ENCODE measurements at places on chromosomes 3 and 15. TPM values are rescaled to one million over a fixed set of nuclear protein-coding genes. Genes with fewer than 3 reads are reported as not detected.
A peak's percentile ranks its signal among the peaks of the same experiment; 100 is the strongest.

GRCh38 chr3:79690072-79690471 lies 77.7 kb downstream of the ROBO1 start:
- no peak for DNase-seq
- H3K4me3 ChIP-seq: no peak overlapping the region
- no peak overlapping the region for H3K27ac ChIP-seq
- no peaks in the 10 kb centered on the region for H3K4me1 ChIP-seq
- H3K27me3 ChIP-seq: no peaks in the 10 kb centered on the region

DNA sequence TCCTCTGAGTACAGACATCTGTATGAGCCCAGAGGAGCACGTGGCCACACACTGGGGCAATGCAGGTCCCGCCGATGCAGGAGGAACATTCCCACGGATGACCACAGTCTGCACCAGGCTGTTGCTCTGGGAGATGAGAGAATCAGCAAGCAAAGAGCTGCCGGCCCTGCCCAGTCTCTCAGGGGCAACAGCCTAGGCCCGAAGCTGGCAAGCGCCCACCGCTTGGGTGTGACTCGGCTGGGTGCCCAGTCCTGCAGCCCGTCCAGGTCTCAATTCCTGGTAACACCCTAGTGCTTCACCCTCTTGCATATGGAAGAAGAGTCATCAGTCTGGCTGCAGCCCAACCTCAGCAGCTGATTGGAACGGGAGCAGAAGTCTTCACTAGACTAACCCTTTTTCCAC lies 153.7 kb upstream of the HES1 start:
- H3K27ac ChIP-seq: no peak overlapping the region
- no peaks in the 10 kb centered on the region for H3K36me3 ChIP-seq
- no peaks in the 10 kb centered on the region for H3K4me1 ChIP-seq

- no peak for DNase-seq
- no peaks in the 10 kb centered on the region for H3K36me3 ChIP-seq
- no peaks in the 10 kb centered on the region for H3K4me1 ChIP-seq
- no peaks in the 10 kb centered on the region for H3K27me3 ChIP-seq
- H3K27ac ChIP-seq: no peak overlapping the region
Observed at GRCh38 chr3:74023395-74023794, 398.7 kb upstream of the PDZRN3 start.

DNA sequence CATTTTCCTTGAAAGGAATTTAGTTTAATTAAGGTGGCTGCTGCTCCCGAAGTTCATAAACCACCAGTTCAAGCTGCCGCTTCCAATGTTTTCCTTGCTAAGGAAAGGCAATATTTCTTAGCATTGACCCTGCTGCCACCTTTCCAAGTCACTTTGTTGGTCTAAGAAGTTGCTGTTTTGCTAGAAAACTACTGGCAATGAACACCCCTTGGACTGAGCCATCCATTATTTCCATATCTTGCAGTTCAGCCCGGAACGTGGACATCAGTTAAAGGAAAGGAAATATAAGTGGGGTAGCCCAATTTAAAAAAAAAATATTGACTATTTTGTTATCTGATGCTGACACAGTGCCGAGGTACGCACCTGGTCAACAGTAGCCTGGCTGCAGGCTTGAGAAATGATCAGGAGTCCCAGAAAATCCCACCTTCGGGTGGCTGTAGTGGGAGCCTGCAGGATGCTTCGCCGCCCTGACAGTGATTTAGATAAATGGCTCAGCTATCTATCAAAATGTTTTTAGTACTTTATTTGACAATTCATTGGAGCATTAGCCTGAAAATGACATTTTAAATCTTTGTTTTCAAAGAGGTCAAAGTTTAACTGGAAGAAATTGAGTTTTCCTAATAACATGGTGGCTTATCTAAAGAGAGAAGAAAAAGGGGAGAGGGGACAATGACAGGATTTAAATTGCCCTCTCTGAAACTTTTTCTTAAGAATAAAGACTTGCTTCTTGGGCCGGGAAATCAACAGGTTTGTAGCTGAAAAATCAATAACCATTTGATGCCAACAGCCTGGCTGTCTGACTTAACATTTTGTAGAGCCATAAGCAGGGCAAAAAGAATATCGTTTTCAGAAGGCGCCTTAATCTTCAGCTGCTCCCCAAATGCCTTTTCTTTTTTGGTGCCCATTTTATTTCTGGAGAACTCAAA lies 1.6 kb downstream of the RARB start:
- no peaks in the 10 kb centered on the region for H3K36me3 ChIP-seq
- DNase-seq: no peak
- no peaks in the 10 kb centered on the region for H3K4me1 ChIP-seq
- peaks cover 47% of the 10 kb centered on the region for H3K27me3 ChIP-seq
- no peak overlapping the region for H3K4me3 ChIP-seq
- no peak overlapping the region for H3K27ac ChIP-seq

- DNase-seq: no peak
- H3K4me3 ChIP-seq: no peak overlapping the region
- H3K27ac ChIP-seq: peak overlapping the region; percentile 47
- H3K4me1 ChIP-seq: peaks cover 14% of the 10 kb centered on the region
- peaks cover 62% of the 10 kb centered on the region for H3K36me3 ChIP-seq
- H3K27me3 ChIP-seq: no peaks in the 10 kb centered on the region
Observed at GRCh38 chr3:11282250-11283138, 10.3 kb downstream of the ATG7 start.

DNA sequence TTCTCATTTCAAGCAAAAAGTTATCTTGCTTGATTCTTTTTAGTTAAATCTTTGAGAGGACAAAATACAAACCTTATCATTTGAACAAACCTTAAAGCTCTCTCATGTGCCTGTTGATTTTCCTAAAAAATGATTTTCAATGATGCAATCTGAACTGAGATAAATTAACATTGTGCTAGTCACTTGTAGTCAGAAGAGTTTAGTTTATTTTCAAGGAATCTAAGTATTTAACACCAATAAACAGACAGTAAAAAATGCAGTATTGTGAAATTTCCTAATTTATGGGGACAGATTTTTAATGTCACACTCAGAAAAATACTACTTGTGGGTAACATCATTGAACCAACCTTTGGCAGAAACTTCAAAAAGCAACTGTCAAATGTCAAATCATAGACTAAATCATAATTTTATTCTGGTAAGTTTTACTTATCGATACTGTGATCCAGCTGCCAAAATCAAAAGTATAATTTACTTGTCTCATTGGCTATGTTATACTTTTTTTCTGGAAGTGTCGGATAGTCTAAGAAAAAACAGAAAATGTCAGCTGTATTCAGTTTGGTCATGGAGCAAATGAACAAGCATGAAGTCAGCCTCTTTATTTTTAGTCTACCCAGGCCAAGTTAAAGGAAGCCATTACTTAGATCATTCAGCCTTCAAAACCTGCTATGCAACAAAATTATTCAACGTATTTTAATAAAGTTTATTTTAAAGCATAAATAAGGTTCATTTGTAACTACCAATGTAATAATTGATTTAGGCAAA lies 52.4 kb upstream of the FNDC3B start:
- DNase-seq: no peak
- peaks cover 9% of the 10 kb centered on the region for H3K27me3 ChIP-seq
- no peaks in the 10 kb centered on the region for H3K4me1 ChIP-seq

- DNase-seq: no peak
- H3K4me1 ChIP-seq: peaks cover 13% of the 10 kb centered on the region
- H3K36me3 ChIP-seq: no peaks in the 10 kb centered on the region
- no peak overlapping the region for H3K4me3 ChIP-seq
Observed at GRCh38 chr3:195751560-195751959, 30.8 kb downstream of the MUC20 start.

- peaks cover 55% of the 10 kb centered on the region for H3K27me3 ChIP-seq
- no peaks in the 10 kb centered on the region for H3K36me3 ChIP-seq
- peaks cover 46% of the 10 kb centered on the region for H3K4me1 ChIP-seq
- DNase-seq: no peak
- H3K4me3 ChIP-seq: no peak overlapping the region
- H3K27ac ChIP-seq: no peak overlapping the region
Observed at GRCh38 chr3:128490915-128491690, 1.9 kb downstream of the GATA2 start.

GRCh38 chr3:183315739-183316138 lies 62.7 kb downstream of the B3GNT5 start:
- no peak overlapping the region for H3K4me3 ChIP-seq
- no peak overlapping the region for H3K27ac ChIP-seq
- H3K4me1 ChIP-seq: no peaks in the 10 kb centered on the region
- no peaks in the 10 kb centered on the region for H3K36me3 ChIP-seq

DNA sequence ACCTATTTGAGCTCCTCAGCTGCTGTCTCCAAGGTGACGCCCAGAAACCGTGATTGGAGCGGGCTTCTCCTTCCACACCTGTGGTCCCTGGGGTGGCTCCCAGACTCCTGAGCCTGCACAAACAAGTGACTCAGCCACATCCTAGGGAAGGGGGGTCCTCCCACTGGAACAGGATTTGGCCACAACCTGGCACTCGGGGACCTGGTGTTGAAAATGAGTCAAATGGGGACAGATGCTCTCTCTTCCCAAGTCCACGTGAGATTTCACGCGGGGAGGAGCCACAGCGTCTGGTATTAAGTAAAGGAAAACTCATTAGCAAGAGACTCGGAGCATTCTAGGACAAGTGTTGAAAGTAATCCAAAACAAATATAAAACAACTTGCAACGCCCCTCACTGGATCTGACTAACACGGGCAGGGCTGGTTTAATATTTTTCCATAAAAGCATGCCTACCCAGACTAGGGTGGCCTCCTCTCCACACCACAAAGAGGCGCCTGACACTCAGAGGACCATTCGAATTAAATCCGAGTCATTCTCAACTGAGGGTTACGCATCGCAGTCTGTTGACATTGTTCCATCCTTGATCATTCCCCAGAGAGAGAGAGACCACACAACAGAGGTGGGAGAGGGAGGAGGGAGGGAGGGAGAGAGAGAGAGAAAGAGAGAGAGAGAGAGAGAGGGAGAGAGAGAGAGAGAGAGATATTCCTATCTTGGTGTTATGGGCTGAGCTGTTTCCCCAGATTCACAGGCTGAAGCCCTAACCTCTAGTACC lies 74.4 kb downstream of the MGLL start:
- H3K4me1 ChIP-seq: peaks cover 32% of the 10 kb centered on the region
- DNase-seq: no peak
- no peaks in the 10 kb centered on the region for H3K36me3 ChIP-seq
- H3K27me3 ChIP-seq: no peaks in the 10 kb centered on the region
- peak overlapping the region; percentile 31 for H3K27ac ChIP-seq
- H3K4me3 ChIP-seq: no peak overlapping the region

DNA sequence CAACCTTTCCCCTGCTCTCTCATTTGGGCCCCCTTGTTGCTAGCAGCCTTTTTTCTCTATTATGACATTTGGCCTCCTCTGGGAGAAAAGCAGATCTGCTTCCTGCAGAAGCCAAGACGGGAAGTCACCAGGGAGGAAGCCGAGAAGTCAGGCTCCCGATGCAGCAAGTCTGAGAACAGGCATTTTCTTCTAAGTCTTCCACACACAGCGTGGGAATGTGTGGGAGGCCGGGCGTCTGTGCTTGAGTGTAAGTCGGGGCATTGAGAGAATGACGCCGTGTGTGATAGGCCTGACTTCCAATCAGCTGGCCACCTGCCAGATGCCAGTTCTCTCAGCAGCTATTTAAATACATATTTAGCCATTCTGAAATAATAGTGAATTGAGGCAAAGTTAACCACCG lies 75.8 kb upstream of the FAM98B start:
- H3K27ac ChIP-seq: no peak overlapping the region
- DNase-seq: no peak
- no peak overlapping the region for H3K4me3 ChIP-seq
- H3K36me3 ChIP-seq: no peaks in the 10 kb centered on the region

GRCh38 chr3:40869013-40869412 lies 330.3 kb upstream of the CTNNB1 start:
- DNase-seq: no peak
- peaks cover 4% of the 10 kb centered on the region for H3K27me3 ChIP-seq
- H3K27ac ChIP-seq: no peak overlapping the region

DNA sequence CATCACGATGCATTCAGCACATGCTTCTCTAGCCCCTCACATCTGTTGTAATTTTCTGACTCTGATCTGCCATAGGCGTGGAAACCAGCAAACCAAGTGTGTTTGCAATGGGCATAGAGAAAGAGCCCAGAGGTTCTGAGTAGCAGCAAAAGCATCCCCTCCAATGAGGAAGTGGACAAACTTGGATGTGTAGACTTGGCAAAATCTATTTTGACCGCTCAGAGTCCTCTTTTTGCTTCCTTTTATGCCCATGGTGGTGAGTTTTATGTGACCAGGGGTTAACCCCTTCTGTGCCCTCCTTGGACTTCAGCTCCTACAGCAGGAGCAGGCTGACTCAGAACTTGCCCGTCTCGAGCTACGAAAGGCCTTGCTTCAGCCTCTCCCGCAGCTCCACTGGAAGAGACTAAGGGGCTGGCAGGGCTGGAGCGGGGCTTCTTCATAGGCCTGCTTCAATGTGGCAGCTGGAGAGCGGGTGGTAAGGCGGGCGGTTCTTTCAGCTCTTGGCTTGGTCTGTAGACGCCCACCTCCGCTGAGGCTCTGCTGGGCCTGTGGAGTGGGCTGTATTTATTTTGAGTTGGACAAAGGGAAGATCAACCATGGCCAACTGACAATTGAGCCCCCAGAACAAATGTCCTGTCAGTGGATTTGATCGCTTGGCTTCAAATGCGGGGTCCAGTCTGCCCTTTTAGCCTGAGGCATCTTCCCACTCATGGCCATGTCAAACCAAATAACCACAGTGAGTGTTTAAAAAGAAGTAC lies 6.5 kb upstream of the ETV5 start:
- H3K4me1 ChIP-seq: peaks cover 10% of the 10 kb centered on the region
- no peak overlapping the region for H3K27ac ChIP-seq
- H3K36me3 ChIP-seq: no peaks in the 10 kb centered on the region
- H3K27me3 ChIP-seq: peaks cover 71% of the 10 kb centered on the region
- DNase-seq: no peak

- H3K4me3 ChIP-seq: no peak overlapping the region
- peaks cover 73% of the 10 kb centered on the region for H3K36me3 ChIP-seq
- no peak overlapping the region for H3K27ac ChIP-seq
- H3K4me1 ChIP-seq: peaks cover 31% of the 10 kb centered on the region
- no peaks in the 10 kb centered on the region for H3K27me3 ChIP-seq
Observed at GRCh38 chr15:101038327-101039003, 119.3 kb downstream of the LRRK1 start.

DNA sequence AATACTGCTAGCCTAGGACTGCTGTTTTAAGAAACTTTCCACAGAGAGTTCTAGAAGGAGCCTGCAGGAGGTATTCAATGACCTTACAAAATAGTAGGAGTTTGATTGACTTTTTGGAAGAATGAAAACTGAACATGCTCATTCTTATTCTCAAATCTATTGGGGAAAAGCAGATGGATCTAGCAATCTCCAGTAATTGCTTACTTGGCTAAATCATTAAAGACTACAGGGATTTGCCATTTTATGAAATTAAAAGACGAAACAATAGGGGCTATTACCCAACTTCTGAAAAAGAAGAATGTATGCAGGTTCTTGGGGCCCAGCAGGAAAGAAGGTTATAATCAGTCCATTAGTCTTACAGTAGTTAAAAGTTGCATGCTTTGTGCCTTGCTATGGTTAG lies 29.9 kb upstream of the PEX5L start:
- DNase-seq: no peak
- H3K4me1 ChIP-seq: no peaks in the 10 kb centered on the region
- no peak overlapping the region for H3K27ac ChIP-seq
- H3K27me3 ChIP-seq: no peaks in the 10 kb centered on the region
- H3K36me3 ChIP-seq: no peaks in the 10 kb centered on the region

- no peak for DNase-seq
- H3K4me1 ChIP-seq: no peaks in the 10 kb centered on the region
- H3K27me3 ChIP-seq: peaks cover 7% of the 10 kb centered on the region
- no peak overlapping the region for H3K27ac ChIP-seq
- H3K36me3 ChIP-seq: no peaks in the 10 kb centered on the region
- no peak overlapping the region for H3K4me3 ChIP-seq
Observed at GRCh38 chr3:31106204-31106603, 211.7 kb upstream of the GADL1 start.

ESYT3 gene
- total RNA-seq: not detected

CD47 gene
- 158 TPM for total RNA-seq

KNG1 gene
- not detected for total RNA-seq

HEG1 gene
- total RNA-seq: 7.2 TPM

All from activated B cell treated with CpG ODN at 0.5 μM for 24 hours (primary cell).